ENCODE measurements at places on chromosomes 5 and 9.

- DNase-seq = no peak
Measured at GRCh38 chr5:16304846-16305245, 125.3 kb upstream of the MARCHF11 start.

DNA sequence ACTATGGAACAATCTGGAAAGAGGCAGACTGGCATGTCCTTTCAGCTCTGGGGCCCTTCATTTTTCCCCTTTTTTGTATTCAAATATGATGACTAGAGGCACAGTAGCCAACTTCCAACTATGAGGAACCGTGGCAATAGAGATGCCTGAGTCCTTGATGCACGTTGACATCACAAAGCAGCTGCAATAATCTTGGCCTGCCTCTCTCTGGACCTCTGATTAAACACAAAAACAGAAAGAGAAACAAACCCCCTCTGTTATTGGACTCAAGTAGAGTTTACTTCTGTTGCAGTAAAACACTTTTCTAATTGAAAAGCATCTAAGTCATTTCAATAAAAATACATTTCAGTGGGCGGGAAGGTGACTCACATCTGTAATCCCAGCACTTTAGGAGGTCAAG is 122.2 kb upstream of the GRAMD2B start:
- no peak for DNase-seq

- DNase-seq = no peak
Measured at GRCh38 chr5:14184725-14185124, 41.6 kb downstream of the TRIO start.

- DNase-seq = no peak
Measured at GRCh38 chr9:15253197-15253596, 53.8 kb downstream of the TTC39B start.

GRCh38 chr5:3999929-4000328 is 404.3 kb downstream of the IRX1 start:
- no peak for DNase-seq

DNA sequence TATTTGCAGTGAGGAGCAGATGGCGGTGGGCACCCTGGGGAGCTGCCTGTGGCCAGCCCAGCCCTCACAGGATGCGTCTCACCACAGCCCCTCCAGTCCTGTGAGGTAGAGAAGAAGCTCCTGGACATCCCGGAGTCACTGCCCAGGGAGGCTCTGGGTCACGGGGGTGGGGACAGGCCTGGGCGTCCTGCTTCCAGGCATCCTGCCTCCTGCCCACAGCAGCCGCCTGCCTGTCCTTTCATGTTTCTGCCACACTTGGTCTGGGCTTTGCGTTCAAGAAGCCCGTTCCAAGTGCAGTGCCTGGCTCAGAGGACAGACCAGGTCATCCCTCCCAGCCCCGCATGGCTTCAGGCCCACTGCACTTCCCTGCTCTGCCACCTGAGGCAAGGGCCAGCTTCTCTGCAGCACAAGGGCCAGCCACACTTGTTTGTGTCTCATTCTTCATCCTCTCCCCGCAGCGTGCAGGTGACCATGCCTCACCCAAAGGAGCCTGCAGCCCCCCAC is 38.2 kb downstream of the ZDHHC11B start:
- no peak for DNase-seq

DNA sequence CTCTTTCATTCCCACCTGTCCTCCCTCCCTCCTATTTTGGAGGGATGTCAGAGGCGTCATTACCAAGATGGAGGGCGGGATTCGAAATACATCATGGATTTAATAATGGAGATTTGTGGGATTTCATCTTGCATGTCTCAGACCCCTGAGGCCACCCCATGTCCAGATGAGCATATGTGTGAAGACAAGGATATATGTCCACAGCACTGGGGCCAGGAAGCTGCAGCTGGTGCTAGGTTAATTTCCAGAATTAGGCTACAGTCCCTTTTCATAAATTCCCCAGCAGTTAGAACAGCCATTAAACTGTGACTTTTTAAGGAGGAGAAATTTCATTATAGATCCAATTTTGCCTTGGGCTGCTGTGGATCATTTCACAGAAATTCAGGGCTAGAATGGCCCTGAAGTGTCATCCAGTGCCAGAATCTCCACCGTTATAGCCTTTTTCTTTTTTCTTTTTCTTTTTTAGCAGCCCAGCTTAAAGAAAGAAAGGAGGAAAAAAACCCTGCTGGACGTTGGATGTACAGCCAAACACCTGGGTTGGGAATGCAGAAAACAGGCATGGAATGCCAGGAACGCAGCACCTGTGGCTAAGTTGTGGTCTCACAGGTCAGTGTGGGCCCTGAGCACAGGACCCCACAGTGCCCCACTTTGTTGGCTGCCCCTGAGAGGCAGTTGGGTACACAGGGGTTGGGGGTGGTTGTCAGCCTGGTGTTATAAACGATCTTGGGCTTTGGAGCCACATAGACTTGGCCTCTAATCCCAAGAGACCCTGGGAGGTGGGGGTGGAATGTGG is 50.2 kb upstream of the CXCL14 start:
- DNase-seq = no peak

DNA sequence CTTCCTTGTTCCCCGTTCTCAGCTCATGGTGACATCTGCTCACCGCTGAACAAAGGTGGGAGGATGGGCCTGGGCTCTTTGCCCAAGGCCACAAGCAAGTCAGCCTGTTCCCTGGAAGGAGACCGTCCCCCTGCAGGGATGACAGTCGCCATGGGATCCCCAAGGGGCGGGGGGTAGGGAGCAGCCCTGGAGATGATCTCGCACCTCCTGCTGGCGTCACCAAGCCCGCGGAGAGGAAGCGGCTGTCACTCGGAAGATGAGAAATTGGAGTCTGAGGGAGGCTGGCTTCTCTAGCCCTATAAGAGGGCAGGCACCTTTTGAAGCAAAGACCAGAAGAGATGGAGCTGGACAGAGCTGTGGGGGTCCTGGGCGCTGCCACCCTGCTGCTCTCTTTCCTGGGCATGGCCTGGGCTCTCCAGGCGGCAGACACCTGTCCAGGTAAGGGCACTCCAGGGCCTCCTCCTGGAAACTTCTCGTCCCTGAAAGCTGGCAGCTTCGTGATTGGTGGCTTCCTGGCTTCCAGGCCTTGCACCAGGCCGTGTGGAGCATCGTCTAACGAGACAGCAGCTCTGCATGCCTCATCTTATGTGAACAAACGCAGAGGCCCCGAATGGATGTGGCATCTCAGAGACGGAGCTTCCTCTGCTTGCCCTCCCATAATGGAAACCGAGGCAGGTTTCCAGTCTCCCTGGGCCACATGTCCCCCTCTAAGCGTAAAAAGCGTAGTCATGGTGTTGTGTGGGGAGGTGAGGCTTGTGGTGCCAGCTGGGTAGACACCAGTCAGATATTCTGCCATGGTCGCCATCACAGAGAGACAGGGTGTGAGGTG is at the start of gene FCN2:
Gene FCN2, plus strand, starts transcription at position 327 of the 829 bp plus-strand sequence. Its CDS starts 12 bp downstream, at position 339.
- no peak for DNase-seq

GRCh38 chr5:155726267-155726666 is 600.7 kb upstream of the SGCD start:
- DNase-seq = no peak

GRCh38 chr5:32217886-32218396 is 43.8 kb upstream of the GOLPH3 start:
- DNase-seq = no peak

DNA sequence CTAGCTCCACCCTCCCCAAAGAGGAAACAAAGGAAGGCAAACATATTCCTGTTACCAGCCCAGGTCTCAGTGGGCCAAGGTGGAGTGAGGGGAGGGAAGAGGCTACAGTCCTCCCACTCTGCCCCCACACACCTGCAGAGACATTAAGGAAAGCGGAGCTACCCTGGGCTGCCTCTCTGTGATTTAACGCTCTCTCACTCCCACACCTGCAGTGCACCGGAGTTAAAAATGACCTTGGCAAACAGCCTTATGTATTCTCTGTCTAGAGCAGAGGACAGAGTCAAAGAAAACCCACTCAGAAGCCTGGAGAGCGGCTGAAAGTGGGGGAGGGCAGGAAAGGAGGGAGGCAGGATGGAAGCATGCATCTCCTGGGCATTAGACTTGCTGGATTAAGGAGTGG is 32.7 kb downstream of the KCNIP1 start:
- no peak for DNase-seq

- DNase-seq = no peak
Measured at GRCh38 chr9:86282979-86283535, 719 bp upstream of the ISCA1 start.

DNA sequence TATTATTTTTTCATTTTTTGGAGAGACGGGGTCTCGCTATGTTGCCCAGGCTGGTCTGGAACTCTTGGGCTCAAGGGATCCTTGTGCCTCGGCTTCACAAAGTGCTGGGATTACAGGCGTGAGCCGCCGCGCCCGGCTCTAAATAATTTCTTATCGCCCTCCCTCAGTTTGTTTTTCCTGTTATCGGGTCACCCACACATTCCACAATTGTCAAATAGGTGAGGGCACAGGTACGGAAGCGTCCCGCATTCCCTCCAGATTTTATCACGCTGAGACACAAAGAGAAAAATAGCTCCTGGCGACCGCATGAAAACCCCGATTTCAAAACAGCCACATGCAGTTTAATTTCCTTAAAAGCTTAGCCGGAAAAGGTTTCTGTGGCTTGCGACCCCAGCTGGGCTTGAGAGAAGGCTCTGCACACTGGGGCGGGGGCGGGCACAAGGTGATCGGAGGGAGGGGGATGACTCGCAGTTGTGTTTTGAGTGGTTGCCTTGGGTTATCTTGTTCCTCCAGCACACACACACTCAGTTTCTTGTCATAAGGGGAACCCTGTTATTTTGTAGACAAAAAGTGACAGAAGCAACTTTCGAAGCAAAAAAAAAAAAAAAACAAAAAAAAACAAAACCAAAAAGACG is 717 bp upstream of the IQGAP2 start:
- DNase-seq = peak; percentile 78

DNA sequence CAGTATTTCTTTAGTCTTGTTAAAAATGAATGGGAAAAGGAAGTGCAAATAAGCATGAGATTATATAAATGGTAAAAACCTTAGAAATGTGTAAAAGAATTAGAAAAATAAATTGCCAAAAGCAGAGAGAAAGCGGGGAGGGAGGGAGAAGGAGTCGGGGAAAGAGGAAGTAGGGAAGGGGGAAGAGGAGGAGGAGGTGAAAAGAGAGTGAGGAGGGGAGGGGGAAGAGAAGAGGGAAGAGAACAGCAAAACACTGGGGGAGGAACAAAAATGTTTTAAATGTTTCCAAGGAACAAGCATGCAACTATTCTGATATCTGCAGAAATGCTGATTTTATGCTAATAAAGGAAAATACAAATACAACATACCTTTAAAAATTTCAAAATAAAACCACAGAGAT is 317.5 kb downstream of the PIK3R1 start:
- DNase-seq = no peak

DNA sequence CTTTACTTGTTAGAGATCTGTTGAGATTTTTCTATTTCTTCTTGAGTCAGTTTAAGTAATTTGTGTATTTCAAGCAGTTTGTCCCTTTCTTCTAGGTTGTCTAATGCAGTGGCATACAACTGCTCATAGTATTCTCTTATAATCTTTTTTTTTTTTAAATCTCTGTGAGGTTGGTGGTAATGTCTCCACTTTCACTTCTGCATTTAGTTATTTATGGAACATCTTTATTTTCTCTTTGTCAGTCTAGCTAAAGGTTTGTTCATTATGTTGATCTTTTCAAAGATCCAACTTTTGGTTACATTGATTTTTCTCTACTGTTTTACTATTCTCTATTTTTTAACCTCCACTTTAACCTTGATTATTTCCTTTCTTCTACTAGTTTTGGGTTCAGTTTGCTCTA is 13.8 kb downstream of the FOXE1 start:
- no peak for DNase-seq

- no peak for DNase-seq
Measured at GRCh38 chr5:136279314-136279713, 86.0 kb downstream of the TRPC7 start.

- DNase-seq = no peak
Measured at GRCh38 chr9:21853414-21853813, 51.0 kb downstream of the MTAP start.

DNA sequence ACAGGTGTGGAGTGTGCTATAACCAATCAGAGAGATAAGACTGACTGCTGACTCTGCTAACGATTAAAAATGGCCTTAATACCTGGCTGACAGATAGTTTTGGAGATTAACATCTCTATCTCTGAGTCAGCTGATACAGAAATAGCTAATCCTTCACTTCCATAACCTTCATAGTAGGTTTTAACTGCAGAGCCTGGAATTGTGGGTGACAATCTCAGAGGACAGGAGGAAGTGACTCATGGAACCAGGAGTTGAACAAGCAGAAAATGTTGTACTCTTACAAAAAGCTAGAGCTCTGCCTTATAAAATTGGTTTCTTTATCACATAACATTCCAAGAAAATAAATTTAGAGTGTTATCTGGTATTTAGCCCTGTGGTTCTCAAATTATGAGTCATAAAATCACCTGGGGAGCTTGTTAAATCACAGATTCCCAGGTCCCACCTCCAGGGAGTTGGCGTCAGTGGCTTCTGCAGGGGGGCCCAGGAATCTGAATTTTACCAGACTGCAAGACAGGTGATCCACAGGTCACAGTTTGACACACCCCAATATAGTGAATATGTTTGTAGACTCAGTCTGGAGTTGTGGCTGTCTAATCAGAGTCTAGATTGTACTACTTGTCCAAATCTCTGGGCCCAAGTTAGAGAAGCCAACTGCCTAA is 44.4 kb upstream of the AFAP1L1 start:
- DNase-seq = no peak

GRCh38 chr5:8176101-8176693 is 307.2 kb downstream of the MTRR start:
- DNase-seq = no peak

DNA sequence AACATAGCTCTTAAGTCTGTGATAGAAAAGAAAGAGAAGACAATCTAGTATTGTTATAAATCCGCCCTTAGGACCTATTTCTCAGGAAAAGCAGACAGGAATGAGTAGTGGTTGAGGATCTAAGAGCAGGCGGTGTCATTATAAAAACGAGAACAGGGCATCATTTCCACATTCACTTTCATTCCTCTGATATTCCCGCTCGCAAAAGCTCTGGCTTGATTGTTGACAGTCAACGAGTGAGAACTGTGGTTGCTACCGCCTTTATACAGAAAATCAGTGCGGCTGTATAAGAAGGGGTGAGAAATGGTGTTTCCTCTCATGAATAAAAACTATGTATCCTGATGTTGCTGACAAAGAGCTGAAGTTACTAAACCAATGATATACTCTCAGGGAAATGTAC is 1409.6 kb upstream of the WWC1 start:
- no peak for DNase-seq

Data from activated CD4-positive, alpha-beta T cell treated with anti-CD3 and anti-CD28 coated beads, Interleukin-2, amount 50 U/mL, for 1 hour (primary cell).